Activated CD4-positive, alpha-beta T cell treated with anti-CD3 and anti-CD28 coated beads, Interleukin-2, amount 10 ng/mL, durations not matched to agents 24 days and 14 days (primary cell): ENCODE measurements at places on chromosomes 1 and 21. TPM values are rescaled to one million over a fixed set of nuclear protein-coding genes. Genes with fewer than 3 reads are reported as not detected.

- DNase-seq = no peak
Observed at GRCh38 chr1:50971748-50972305, 1.8 kb downstream of the CDKN2C start.

- no peak for DNase-seq
Observed at GRCh38 chr1:61459345-61459744, 265.6 kb downstream of the TM2D1 start.

GRCh38 chr21:18168108-18168507 is 76.5 kb upstream of the CHODL start:
- no peak for DNase-seq

Gene UMODL1
- total RNA-seq = not detected in 2 replicates

Gene FHAD1
- total RNA-seq = not detected in 2 replicates

Gene SPATA45
- total RNA-seq = not detected in 2 replicates
